Endothelial cell (in vitro differentiated cells): ENCODE measurements at places on chromosomes 3 and 15. TPM values are rescaled to one million over a fixed set of nuclear protein-coding genes. Genes with fewer than 3 reads are reported as not detected.

DNA sequence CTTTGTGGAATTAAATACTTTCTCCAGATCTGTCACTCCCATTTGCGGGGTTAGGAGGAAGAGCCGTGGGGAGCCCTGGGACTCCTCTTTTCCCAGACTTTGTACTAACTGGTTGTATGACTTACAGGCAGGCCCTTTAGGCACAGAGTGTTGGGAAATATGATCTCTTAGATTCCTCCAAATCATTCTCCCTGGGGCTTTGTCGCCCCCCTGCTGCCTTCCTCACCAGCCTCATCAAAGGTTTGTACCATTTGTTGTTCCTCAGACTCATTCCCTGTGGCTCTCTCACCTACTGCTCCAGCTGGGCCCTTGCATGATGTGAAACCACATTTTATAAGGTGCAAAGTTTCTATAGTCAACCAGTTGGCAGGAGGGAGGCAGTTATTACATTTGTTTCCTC, 56.4 kb downstream of the CRYGS start:
- H3K27ac ChIP-seq, result no peak overlapping the region
- peaks cover 3% of the 10 kb centered on the region for H3K27me3 ChIP-seq
- H3K36me3 ChIP-seq, result no peaks in the 10 kb centered on the region
- no peak overlapping the region for H3K4me3 ChIP-seq
- no peak for DNase-seq
- H3K4me1 ChIP-seq, result no peaks in the 10 kb centered on the region

CXCR6 gene
- not detected for total RNA-seq

C3orf20 gene
- total RNA-seq, result 0.13 TPM

DNA sequence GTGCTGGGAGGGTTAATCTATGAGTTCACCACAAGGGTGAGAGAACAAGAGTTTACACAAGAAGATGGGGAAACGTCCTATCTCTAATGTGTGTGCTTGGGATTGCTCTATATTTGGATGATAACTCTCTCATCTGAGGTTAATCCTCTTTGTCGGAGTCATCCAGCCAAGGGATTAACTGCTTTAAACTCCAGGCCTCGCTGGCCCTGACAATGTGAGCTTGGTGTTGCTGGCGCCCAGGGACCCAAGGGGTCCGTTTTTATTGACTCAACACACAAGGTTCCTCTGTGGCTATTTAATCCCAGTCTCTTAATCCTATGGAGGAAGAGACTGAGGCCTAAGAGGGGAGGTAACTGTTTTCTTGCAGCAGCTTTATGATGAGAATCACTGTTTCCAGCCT, 14.2 kb downstream of the SV2B start:
- H3K27ac ChIP-seq, result no peak overlapping the region
- no peak overlapping the region for H3K4me3 ChIP-seq
- H3K36me3 ChIP-seq, result peaks cover 3% of the 10 kb centered on the region
- H3K27me3 ChIP-seq, result peaks cover 5% of the 10 kb centered on the region
- peaks cover 13% of the 10 kb centered on the region for H3K4me1 ChIP-seq

CCK gene
- not detected for total RNA-seq

GOLGA8G gene
- total RNA-seq, result not detected

HEG1 gene
- total RNA-seq, result 17.1 TPM

PPARG gene
- total RNA-seq, result 3.2 TPM

DNA sequence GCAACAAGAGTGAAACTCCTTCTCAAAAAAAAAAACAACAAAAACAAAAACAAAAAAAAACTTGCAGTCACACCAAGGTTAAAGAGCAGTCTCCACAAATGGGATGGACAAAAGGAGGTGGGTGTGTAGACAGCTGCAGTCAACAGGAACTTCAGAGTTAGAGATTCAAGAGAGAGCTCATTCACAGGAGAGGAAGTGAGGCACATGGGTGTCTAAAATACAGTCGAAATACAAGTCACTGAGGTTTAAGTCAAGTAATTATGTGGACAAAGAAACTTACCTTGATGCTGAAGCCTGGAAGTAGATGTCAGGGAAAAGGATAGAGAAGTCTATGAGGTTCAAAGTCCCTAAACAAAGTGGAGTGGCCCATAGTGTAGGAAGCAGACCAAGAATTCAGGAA, 14.8 kb downstream of the MRPS11 start:
- no peak for DNase-seq
- peaks cover 6% of the 10 kb centered on the region for H3K27me3 ChIP-seq
- no peak overlapping the region for H3K4me3 ChIP-seq
- H3K27ac ChIP-seq, result no peak overlapping the region

- peak overlapping the region; percentile 99 for H3K4me3 ChIP-seq
- H3K36me3 ChIP-seq, result peaks cover 4% of the 10 kb centered on the region
- H3K4me1 ChIP-seq, result peaks cover 18% of the 10 kb centered on the region
- peaks cover 12% of the 10 kb centered on the region for H3K27me3 ChIP-seq
- H3K27ac ChIP-seq, result peak overlapping the region; percentile 81
Observed at GRCh38 chr3:18425641-18426257, 610 bp upstream of the SATB1 start.

DNA sequence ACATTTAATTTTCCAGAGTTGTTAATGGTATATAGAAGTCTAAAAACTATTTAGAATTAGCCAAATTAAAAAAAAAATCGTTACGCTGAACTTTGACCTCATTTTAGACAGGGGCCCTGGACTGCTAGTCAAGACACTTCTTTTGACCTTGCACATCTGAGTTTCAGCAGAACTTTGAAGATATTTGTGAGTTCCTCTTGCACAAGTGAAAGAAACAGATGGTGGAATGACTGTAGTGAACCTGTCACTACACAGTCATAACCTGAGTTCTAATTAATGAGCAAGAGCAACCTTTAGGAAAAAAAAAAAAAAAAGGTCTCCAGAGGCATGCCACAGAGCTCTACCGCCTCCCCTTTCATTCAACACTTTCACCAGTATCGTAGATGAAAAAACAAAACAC, 5.3 kb downstream of the MYO5C start:
- peaks cover 13% of the 10 kb centered on the region for H3K27me3 ChIP-seq
- DNase-seq, result no peak
- H3K36me3 ChIP-seq, result peaks cover 4% of the 10 kb centered on the region
- H3K27ac ChIP-seq, result no peak overlapping the region
- no peak overlapping the region for H3K4me3 ChIP-seq

GRCh38 chr3:16904423-16905417, 20.0 kb downstream of the PLCL2 start:
- DNase-seq, result no peak
- no peaks in the 10 kb centered on the region for H3K36me3 ChIP-seq
- peaks cover 2% of the 10 kb centered on the region for H3K27me3 ChIP-seq
- peaks cover 18% of the 10 kb centered on the region for H3K4me1 ChIP-seq

TMEM39A gene
- total RNA-seq, result 30.5 TPM

DNA sequence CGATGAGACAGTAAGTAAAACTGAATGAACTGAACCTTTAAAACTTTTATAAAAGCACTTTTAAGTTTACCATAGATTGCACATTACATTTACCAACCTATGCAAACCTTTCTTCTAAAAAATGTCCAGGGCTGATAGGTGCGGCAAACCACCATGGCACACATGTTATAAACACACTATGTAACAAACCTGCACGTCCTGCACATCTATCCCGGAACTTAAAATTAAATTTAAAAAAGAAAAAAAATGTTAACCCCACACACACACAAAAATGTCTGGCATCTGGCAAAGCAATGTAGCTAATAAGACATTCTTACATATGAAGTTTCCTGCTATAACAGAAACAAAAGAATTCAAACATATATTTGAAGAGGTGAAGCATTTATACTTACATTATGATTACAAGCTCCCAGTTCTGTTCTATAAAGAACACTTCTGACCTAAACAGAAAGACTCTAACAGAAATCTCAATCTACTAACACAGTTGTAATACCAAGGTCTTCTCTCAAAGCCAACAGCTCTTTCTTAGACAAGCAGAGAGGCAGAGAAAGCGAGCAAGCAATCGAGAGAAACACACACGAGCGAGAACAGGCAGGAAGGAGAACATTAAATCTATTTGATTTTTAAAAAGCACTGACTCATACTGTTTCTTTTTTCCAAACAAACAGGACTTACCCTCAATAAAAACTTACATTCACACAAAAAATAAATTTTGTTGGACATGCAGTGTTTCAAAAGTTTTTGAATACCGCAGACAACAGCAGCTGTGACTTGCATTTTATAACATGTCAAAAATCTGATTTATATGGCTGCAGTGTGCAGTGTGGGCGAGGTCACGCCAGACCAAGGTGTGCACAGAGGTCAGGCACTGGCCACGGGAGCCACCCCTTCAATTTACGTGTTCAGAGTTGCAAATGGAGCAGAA, at the start of gene NRG4:
Gene NRG4, minus strand, starts transcription at position 798 of the 925 bp plus-strand sequence. CDS start 1,194 bp downstream, outside the sequence.
- no peaks in the 10 kb centered on the region for H3K27me3 ChIP-seq
- no peaks in the 10 kb centered on the region for H3K36me3 ChIP-seq
- H3K27ac ChIP-seq, result no peak within 1 kb of the TSS
- no peaks in the 10 kb centered on the region for H3K4me1 ChIP-seq

DNA sequence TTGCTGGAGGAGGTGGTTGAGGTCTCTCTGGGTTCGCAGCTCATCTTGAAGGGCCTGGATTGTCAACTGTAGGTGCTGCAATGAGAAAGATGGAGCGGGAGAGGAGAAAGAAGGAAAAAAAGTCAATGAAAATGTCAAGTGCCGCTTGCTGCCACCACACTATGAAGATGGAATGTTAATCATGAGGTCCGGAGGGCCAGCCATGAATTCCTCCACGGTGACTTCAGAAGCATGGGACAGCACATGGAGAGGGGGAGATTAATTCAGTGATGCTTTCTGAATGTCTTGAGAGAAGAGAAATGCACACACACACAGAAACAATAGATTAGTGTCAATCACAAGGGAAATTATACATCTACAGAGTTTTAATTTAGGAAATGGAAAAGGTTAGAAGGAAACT, 171.9 kb downstream of the ERC2 start:
- no peak overlapping the region for H3K4me3 ChIP-seq
- peaks cover 2% of the 10 kb centered on the region for H3K27me3 ChIP-seq
- no peak for DNase-seq
- no peaks in the 10 kb centered on the region for H3K36me3 ChIP-seq

GRCh38 chr3:175392653-175393052, 533.5 kb downstream of the NAALADL2 start:
- no peak for DNase-seq

TMC3 gene
- not detected for total RNA-seq

DNA sequence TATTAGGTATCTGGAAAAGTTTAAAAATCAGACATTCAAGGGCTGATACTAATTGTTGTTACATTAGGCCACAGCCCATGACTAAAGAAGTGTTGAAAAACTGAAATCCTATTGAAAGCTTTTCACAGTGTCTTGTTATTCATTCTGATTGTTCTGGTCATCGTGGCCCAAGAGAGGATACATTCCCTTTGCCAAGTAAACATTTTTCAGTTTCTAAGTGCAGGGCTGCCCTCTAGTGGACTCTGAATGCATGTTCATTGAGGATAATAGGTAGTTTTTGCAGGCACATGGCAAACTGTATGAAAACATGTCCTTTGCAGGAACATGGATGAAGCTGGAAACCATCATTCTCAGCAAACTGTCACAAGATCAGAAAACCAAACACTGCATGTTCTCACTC, 181.1 kb downstream of the MYRIP start:
- peaks cover 3% of the 10 kb centered on the region for H3K27me3 ChIP-seq
- peak; percentile 38 for DNase-seq
- peaks cover 2% of the 10 kb centered on the region for H3K4me1 ChIP-seq
- peaks cover 11% of the 10 kb centered on the region for H3K36me3 ChIP-seq
- no peak overlapping the region for H3K4me3 ChIP-seq

CFAP161 gene
- total RNA-seq, result 21.1 TPM

DNA sequence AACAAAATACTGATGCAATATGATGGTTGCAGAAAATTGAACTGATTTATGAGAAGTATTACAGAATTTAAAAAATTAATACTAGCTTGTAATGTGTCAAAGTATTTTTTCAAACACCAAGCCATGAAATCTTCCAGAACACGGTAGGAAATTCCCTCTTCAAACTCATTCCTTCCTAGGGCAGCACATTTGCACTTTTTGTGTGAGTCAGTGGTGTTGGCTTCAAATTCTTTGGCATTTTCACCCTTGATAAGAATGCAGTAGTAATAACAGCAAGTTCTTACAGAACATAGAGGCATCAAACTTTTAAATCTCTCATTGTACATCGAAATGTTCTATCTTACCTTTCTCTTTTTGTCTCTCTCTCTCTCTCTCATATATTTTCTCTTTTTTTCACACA, 191.8 kb downstream of the CGGBP1 start:
- H3K36me3 ChIP-seq, result no peaks in the 10 kb centered on the region
- H3K4me3 ChIP-seq, result no peak overlapping the region
- no peaks in the 10 kb centered on the region for H3K4me1 ChIP-seq

- H3K4me1 ChIP-seq, result peaks cover 6% of the 10 kb centered on the region
- no peak for DNase-seq
- H3K27ac ChIP-seq, result peak overlapping the region; percentile 78
- H3K36me3 ChIP-seq, result peaks cover 27% of the 10 kb centered on the region
- H3K27me3 ChIP-seq, result no peaks in the 10 kb centered on the region
Observed at GRCh38 chr3:49029563-49029884, 326 bp upstream of the IMPDH2 start.

ZNF717 gene
- 5.3 TPM for total RNA-seq

DNA sequence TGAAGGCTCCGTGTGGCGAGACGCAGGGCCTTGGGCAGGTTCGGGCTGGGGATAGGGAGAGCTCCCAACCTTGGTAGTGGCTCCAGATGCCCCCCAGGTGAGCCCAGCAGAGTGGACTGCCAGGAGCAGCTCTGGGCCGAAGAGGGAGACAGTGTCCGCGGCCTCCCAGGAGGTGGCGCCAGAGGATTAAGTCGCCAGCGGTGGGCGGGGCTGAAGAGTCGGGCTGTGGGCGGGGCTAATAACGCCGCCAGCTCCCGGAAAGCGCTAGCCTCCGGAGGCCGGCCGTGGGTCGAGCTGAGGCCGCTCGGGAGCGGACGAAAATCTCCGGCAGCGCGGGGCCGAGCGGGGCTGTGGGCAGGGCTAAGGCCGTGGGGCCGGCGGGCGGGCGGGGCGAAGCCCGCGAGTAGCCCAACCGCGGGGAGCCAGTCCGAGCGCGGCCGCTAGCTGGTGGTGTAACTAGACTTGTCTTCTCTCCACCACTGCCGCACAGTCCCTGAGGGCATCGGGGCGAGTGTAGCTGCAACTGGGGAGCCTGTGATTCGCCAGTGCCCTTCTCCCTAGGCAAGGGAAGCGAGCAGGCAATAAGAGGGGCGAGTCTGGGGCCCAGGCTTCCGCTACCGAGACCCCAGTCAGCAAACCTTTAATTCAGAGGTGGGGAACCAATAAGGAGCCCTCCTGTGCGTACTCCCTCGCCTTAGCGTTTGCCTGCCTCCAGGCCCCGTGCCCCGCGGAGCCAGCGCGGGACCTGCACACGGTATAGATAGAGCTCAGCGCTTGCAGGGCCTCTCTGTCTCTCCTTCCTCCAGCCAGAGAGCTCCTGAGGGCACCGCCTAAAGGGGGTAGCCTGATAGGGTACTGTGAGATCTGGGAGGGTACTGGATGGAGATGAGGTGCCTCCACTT, 14.4 kb upstream of the BSN start:
- peak overlapping the region; percentile 25 for H3K4me3 ChIP-seq
- H3K27ac ChIP-seq, result no peak overlapping the region
- peaks cover 3% of the 10 kb centered on the region for H3K36me3 ChIP-seq
- DNase-seq, result peak; percentile 98
- H3K4me1 ChIP-seq, result no peaks in the 10 kb centered on the region
